Fibroblast of gingiva (primary cell): ENCODE measurements at places on chromosomes 7 and 10.

DNA sequence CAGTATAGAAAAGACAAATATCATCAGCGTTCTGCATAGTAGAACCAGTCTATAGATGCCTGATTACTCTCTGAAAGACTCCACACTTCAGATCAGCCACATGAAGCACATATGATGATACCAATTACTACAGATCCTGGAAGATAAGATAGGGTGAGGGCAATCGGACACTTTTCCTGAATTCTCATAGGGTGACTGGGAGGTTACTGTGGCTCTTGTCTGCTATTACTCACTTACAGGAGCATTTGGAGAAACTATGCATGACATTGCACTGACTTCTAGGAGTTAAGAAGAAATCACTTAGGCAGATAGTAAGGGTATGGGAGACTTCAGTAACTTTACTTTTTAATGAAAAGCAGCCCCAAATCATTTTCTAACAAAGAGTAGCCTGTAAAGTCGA lies 1140.9 kb downstream of the XPNPEP1 start:
- DNase-seq, result no peak

- peak; percentile 59 for DNase-seq
These were observed 69.6 kb downstream of the SDHAF3 start for GRCh38 chr7:97187067-97187466.

- DNase-seq, result no peak
These were observed 36.1 kb downstream of the NUDCD3 start for GRCh38 chr7:44454348-44454747.

DNA sequence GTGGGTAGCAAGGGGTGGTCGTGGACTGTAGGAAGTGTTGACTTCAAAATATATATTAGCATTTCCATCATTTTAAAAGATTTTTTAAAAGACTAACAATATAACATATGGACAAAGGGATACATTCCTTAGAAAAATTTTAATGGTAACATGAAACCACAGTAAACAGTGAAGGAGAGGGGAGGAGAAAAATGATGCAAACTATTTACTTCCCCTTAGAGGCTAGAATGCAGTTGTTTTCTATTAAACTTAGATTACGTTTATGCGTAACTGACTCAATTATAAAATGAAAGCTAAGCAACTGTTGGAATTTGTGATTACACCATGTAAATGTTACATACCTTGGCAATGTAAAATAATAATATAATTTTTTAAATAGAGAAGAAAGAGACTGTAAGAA lies 41.3 kb downstream of the CALD1 start:
- DNase-seq, result peak; percentile 44

DNA sequence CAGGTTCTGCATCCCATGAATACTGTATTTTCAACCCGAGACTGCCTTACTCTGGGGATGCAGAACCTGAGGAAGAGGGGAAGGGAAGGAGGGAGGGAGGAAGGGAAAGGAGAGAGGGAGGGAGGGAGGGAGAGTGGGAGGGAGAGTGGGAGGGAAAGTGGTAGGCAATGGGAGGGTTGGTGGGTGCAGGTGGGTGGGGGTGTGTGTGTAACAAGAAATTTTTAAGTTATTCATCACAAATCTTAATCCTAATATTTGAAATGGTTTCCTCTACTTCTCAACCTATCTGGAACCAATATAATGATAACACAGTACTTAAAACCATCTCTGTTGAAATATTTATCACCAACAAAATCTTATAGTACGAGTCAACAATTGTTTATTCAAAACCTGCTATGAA lies 68.0 kb downstream of the PDSS1 start:
- no peak for DNase-seq

GRCh38 chr7:155590215-155591018 lies 44.1 kb upstream of the CNPY1 start:
- DNase-seq, result no peak

- no peak for DNase-seq
These were observed 46.4 kb downstream of the MTURN start for GRCh38 chr7:30181211-30181610.

DNA sequence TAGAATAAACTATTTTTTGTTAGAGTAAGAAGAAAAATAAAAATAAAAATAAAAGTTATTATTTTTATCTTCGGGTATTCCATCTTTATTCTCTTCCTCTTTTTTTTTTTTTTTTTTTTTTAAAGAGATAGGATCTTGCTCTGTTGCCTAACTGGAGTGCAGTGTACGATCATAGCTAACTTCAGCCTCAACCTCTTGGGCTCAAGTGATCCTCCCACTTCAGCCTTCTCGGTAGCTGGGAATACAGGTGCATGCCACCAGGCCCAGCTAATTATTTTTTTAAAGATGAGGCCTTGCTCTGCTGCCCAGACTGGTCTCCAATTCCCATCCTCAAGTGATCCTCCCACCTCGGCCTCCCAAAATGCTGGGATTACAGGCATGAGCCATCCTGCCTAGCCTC lies 15.4 kb downstream of the STAM start:
- DNase-seq, result no peak

DNA sequence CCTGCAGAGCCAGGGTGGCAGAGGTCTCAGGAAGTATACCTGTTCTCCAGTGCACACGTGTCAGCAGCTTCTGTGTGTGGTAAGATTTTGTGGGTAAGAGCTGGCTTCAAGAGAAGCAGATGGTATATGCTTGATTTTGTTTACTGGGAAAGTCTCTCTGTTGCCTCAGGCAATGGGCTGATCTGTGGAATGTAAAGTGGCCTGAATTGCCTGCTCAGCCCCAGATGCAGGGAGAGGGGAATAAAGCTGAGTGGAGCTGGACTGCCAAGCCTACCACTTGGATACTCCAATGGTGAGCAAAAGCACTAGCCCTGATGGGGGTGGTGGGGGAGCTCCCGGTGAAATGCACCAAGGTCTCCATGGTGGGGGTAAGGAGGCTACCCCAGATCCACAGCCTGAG lies 156.1 kb downstream of the WDR11 start:
- no peak for DNase-seq

- no peak for DNase-seq
These were observed 159.4 kb downstream of the FRMD4A start for GRCh38 chr10:14171336-14171735.

- DNase-seq, result no peak
These were observed 183.4 kb upstream of the BMPER start for GRCh38 chr7:33721895-33722294.

DNA sequence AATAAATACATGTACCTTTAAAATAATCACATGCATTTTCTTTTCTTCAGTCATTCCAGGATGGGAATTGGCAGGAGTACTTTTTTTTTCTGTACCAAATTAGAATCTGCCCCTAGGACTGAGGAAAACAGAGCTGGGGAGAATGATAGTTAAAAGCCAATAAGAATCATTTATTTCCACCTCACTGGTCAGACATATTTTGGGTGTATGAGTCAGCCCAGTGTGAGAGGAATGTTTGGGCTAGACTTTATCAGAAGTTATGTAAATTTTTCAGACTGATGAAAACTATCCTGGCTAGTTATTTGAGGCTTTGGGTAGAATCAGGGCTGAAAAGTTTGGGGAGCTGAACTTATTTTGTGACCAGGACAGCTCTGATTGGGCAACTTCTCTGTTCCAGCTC lies 303.1 kb upstream of the NPSR1 start:
- DNase-seq, result no peak

GRCh38 chr7:70620333-70621055 lies 511.4 kb upstream of the GALNT17 start:
- DNase-seq, result no peak

- no peak for DNase-seq
These were observed 135.0 kb downstream of the ACTR3B start for GRCh38 chr7:152894295-152895170.

GRCh38 chr7:37323966-37324365 lies 124.7 kb downstream of the ELMO1 start:
- DNase-seq, result no peak

GRCh38 chr7:102836191-102836919 lies 76.4 kb upstream of the LRRC17 start:
- DNase-seq, result peak; percentile 64

DNA sequence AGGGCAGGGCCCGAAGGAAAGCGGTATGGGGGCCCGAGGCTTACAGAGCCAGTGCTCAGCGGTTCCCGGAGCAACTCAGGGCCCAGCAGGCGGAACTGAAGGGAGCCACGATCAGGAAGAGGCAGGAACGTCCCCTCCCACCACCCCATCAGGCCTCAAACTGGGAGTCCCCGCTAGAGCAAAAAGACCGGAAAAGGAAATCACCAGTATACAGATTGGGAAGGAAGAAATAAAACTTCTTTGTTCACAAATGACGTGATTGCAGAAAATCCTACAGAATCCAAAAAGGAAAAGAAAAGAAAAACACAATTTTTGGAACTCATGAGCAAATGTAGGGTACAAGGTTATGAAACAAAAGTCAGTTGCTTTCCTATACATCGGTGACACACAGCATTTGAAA lies 21.6 kb upstream of the ZFAND2A start:
- no peak for DNase-seq

GRCh38 chr10:133072720-133073390 lies 14.9 kb upstream of the ADGRA1 start:
- DNase-seq, result no peak

DNA sequence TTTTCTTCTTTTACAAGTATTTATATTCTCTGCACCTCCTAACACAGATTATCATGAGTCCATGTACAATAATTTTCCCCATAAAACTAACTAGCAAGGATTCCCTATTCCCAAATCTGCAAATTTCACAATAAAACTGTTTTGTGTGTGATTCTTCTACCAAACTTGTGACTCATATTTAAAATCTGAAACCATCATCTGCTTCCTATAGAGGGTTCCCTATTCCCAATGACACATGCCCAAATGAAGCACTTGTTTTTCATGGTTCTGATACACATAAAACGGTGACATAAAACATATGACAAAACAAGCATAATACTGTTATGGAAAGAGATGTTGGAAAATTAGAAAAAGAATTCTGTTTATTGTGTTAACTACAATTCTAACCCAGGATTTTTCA lies 657.6 kb downstream of the PARD3 start:
- peak; percentile 50 for DNase-seq

- no peak for DNase-seq
These were observed 1.2 kb downstream of the FERD3L start for GRCh38 chr7:19143881-19144574.

DNA sequence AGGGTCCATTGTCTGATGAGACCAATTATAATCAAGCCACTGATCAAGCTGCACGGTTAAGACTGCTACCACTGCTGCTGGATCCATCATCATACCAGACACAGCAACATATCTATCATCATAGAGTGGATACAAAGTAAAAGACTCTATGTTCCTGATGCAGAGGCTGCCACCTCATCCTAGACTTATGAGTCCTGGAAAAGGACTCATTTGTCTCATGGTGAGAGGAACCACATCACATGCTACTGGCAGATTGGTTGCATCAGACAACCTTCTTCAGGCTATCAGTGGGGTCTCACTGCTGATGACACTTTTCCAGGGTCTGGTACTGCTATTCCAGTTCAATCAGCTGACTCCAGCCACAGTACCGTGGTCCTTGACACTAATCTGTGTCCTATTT lies 79.0 kb downstream of the ABI1 start:
- no peak for DNase-seq

DNA sequence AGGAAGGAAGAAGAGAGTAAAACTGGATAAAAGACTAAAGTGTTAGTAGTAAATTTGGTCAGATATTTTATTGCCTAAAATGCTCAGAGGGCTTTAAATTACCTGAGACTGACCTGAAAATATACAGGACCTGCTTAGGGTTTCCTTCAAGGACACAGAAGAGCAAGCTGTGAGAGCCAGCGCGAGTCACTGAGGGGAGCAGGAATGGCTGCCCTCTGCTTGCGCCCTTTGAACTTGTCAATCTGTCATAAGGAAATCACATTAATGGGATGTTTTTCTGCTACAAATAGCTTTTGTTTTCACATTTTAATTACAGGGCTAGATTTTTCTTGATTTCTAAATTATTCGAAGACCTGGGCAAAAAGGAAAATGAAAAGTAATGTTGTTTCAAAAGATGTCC lies 26.9 kb downstream of the DNAJB9 start:
- DNase-seq, result no peak

DNA sequence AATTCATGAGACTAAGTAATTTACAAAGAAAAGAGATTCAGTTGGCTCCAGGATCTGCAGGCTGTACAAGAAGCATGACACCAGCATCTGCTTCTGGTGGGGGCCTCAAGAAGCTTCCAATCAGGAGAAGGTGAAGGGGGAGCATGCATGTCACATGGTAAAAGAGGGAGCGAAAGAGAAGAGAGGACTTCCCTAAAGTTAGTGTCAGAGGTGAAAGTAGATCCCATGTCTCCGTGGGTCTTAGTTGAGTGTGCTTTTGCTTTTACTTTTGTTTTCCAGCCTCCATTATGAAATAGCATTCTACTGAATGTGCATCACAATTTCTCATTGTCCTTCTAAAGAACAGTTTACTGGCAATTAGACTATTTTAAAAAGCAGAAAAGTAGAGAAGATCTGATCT lies 213.6 kb upstream of the FZD1 start:
- DNase-seq, result peak; percentile 4

- no peak for DNase-seq
These were observed 9.5 kb downstream of the RNF32 start for GRCh38 chr7:156650042-156650441.

GRCh38 chr10:48474765-48475365 lies 130.0 kb downstream of the ARHGAP22 start:
- no peak for DNase-seq

DNA sequence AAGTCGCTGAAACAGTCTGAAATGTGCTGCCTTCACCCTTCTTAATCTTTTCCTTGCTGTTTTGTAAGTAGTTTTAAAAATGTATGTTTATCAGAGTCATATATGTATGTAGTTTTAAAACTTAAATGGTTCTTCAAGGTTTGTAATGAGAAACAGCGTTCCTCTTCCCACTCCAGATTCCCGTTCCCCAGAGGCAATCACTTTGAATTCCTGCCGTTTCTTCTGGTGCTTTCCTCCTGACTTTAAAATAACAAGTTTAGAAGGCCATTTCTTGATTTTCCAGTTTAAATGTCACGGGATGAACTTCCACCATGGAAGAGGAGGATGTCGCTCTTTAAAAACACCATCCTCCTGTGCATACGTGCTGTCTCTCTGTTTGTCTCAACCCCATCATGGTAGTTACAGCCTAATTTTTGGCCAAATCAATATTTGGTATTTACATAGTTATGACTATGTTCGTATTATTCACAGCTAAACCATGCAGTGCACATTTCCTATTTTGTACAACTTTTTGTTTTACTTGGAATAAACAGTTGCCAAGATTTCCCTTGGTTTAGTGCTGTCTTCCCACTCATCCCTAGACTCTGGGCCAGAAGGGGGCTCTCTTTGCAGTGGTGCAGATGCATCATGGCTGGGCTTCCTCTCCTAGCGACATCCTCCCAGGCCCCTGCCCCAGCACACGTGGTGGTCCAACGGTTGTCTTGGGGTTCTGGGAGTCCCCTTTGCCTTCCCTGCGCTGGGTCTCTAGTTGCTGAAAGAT lies 151.4 kb downstream of the PTPN20 start:
- no peak for DNase-seq

DNA sequence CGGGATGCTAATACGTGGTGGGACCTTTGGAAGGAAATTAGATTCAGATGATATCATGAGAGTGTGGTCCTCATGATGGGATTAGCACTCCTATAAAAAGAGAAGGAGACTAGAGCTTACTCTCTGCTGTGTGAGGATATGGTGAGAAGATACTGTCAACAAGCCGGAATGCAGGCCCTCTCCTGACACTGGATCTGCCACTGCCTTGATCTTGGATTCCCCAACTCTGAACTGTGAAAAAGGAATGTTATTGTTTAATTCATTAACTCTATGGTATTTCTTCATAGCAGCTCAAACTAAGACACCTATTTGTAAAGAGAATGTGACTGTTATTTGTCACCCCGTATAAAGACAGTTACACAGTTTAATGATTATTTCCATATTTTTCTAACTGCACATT lies 1227.5 kb upstream of the C7orf33 start:
- no peak for DNase-seq

- no peak for DNase-seq
These were observed 127.5 kb downstream of the COL28A1 start for GRCh38 chr7:7408001-7408770.

- no peak for DNase-seq
These were observed 69.0 kb downstream of the VIPR2 start for GRCh38 chr7:159075563-159076238.
